ENCODE measurements at places on chromosomes 3 and 15.

DNA sequence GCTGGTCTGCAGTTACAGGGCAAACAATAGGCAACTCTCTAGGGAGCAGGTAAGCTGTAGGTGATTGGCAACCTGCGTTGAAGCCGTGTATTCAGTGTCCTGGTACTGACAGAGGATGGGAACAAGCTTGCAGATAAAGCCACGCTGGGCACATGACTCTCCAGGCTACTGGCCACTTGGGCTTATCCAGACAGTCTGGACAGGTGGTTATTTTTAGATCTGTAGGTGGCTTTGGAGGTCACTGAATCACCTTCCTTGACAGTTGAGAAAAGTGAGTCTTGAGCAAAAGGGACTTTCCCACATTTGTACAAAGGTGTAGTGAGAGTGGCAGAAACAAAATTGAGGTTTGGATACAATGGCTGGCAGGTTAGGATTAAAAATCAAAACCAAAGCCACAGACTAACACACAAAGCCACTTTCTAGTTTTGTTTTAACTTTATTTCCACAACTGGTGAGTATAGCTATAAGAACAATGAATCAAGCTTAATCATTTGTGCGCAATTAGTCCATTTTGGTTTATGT, 22.3 kb upstream of the IL1RAP start:
- DNase-seq, result no peak

GRCh38 chr3:41975416-41976103, 13.7 kb upstream of the ULK4 start:
- DNase-seq, result no peak

- no peak for DNase-seq
Measured at GRCh38 chr3:179166561-179167201, 18.5 kb downstream of the PIK3CA start.

DNA sequence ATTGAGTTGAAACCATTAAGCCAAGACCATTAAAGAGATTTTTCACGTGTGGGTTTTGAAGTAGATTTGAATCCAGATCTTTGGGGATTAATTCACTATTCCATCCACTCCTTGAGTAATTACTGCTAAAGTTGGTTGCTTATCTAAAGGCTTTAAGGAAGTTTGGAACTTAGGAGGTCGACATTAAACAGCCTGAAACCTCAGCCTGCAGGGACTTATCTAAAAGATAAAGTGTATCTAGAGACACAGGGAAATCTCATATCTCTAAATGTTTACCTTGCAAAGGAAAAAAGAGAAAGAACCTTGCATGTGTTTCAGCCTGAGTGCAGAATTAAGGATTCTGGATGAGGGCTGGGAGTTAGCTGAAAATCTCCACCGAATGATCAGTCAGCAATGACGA, 158.6 kb downstream of the MEIS2 start:
- DNase-seq, result no peak

GRCh38 chr3:134342259-134342658, 32.0 kb downstream of the AMOTL2 start:
- no peak for DNase-seq

DNA sequence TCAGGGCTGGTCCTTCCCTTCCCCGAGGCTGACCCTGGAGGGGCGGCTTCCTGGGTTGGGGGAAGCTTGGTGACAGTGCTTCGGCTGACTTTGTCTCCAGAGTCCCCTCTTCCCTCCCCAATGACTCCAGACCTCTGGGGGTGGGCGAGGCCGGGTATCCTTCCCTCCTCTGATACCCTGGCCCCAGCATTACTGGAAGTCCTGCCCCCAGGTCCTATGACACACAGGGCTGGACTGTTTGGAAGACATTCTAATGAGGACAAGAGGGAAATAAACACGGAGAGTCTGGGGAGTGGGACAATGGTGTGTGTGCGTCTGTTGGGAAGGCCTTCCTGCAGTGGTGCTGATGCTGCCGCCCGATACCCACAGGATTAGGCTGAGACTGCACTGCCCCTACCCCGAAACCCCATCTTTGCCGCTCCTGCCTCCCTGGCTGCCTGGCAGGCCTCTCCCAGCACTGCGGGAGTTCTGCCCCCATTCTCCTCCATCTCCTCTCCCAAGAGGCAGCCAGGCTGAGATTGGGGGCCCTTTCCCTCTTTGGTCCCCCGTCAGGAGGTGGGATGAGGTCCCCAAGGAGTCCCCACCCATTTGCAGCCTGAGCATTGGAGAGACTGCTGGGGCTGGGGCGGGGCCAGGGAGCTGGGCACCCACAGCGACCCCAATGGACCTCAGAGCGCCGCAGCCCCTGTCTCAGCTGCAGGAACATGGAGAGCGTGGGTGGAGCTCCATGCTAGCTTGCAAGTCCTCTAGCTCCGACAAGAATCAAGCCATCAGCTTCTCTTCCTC, 29.7 kb upstream of the FBLN2 start:
- DNase-seq, result no peak

DNA sequence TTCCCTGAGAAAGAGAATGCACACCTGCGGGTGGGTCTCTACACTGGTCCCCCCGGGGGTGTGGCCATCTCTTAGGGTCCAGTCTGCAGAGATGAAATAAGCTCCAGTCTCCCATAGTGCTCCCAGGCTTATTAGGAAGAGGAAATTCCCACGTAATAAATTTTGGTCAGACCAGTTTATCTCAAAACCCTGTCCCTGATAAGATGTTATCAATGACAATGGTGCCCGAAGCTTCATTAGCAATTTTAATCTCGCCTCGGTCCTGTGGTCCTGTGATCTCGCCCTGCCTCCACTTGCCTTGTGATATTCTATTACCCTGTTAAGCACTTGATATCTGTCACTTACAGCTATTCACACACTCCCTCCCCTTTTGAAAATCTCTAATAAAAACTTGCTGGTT, 46.8 kb downstream of the OR5H15 start:
- no peak for DNase-seq

- no peak for DNase-seq
Measured at GRCh38 chr3:66066963-66067617, 28.4 kb upstream of the MAGI1 start.

- DNase-seq, result no peak
Measured at GRCh38 chr3:146090521-146090920, 70.5 kb downstream of the PLOD2 start.

- DNase-seq, result no peak
Measured at GRCh38 chr3:130725746-130726145, 20.9 kb downstream of the PIK3R4 start.

DNA sequence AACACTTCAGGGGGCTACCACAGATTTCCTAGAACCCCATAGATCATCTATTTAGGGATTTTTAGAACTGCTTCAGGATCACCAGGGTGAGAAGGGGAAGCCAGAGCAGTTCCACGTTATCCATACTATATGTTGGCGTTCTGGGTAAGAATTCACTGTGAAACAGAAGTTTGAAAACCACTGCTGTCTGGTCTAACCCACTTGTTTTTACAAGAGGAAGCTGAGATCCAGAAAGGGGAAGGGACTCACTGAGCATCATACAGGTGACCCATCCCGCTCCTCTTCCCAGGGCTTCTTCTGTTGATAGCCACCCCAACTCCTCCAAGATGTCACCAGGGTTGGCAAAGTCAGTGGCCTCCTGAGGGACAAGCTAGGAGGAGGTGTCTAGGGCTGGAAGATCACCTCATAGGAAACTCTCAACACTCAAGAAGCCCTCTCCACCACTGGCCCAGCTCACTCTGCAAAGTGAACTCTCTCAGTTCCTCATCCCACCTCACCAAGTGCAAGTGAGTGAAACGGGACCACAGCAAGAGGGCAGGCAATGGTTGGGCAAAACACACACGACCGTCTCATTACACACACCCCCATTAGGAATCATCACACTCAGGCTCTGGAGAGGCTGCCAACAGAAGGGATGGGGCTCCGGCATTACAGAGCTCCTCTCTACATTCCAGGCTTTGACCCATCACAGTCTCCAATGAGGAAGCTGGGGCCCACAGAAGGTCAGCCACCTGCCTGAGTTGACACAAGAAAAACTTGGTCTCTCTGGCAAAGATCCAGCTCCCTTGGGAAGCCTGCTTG, 1.8 kb downstream of the DAPK2 start:
- no peak for DNase-seq

GRCh38 chr15:63340353-63340752, 41.3 kb downstream of the CA12 start:
- no peak for DNase-seq

GRCh38 chr15:34786206-34786605, 9.1 kb downstream of the ACTC1 start:
- DNase-seq, result no peak

GRCh38 chr3:196156160-196156559, 55.0 kb downstream of the ZDHHC19 start:
- no peak for DNase-seq

- DNase-seq, result no peak
Measured at GRCh38 chr3:152360302-152360701, 91.6 kb downstream of the MBNL1 start.

- DNase-seq, result no peak
Measured at GRCh38 chr3:10473581-10474274, 31.7 kb downstream of the ATP2B2 start.

DNA sequence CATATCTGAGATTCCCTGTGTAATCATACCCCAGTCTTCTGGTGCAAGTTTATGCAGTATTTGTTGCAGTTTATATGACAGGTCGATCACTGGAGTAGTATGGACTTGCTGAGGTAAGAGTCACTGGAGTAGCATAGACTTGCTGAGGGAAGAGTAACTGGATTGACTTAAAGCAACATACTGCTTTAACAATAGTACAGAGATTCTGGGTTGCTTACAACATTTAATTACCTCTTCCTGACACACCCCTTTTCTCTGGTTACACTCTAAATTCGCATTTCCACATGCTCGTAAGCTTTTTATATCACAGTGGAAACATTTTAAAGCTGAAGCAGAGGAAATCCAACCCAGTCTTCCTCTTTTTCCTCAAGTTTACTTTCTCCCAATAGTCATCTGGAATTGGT, 11.8 kb downstream of the AAGAB start:
- no peak for DNase-seq

- DNase-seq, result no peak
Measured at GRCh38 chr15:64634576-64635498, 140.6 kb downstream of the RBPMS2 start.

DNA sequence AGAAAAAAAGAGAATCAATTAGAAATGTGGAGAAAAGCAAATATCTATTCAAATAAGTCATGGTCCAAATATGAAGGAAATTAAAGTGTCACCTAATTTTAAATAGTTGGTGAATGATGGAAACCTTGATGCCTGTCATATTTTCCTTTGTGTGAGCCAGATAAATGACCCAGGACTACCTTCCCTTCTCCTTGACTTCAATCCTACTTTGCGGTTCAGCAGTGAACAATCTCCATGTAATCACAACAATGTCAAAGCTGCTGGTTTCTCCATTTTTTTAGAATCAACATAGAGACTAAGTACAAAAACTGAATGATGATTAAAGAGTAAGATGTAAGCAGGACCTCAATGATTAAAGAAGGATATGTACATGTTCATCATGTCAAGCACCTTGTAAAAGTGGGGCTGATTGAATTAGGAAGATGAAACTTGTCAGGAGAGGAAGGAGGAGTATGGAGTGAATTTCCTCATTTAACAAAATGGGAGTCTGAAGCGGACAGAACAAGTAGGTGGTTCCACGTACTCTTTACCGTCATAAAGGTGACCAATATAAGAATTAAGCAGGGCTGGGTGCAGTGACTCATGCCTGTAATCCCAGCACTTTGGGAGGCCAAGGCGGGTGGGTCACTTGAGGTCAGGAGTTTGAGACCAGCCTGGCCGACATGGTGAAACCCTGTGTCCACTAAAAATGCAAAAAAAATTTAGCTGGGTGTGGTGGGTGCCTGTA, 43.1 kb downstream of the TRPM1 start:
- DNase-seq, result no peak

DNA sequence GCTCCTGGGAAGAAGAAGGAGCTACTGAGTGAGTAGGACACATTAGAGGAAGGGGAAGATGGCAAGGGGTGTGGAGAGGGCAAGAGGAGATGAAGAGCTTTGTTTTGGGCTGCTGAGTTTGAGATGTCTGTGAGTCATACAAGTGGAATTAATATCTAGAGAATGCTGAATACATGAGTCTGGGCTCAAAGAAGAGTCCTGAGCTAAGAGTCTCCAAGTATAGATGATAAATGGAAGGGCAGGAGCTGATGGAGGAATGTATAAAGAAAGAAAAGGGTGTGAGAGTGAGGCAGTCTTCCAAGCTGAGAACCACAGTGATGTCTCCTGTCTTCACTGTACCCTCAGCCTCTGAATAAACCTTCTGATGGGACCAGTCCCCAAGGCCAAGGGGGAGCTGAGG, 205.5 kb upstream of the MRPL3 start:
- DNase-seq, result no peak

GRCh38 chr3:100128565-100128964, 14.3 kb upstream of the FILIP1L start:
- DNase-seq, result no peak

Data from midbrain (tissue), 1 donor.